ENCODE measurements at places on chromosomes 12 and 14.

DNA sequence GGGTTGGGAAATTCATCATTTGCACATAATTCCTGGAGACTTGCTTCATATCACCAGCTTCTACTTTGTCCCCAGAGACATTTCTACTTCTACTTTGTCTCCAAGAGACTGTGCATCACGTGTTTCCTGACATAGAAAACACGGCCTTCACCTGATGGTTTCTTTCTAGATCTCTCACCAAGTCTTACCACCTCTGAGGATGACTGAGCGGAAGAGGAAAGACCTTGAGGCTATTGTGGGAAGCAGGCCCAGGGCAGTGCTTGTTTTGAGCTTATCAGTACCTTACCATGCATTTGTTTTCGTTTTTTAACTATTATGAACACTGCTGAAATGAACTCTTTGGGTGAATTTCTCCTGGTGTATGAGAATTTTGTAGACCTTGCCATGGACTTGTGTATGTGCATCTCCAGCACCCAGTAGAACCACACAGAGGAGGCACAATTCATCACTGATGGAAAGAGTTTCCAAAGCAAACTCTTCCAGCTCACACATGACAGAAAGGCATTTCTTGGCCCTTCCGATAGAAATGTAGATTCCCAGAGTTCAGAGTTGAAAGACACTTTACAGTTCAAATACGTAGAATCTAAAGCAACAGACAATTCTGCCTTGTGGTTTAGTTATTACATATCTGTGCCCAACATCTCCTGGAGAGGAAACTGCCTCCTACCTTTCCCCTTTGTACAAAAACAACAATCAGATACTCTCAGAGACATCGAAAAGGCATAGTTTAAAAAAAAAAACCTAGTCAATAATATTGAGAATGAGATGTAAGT, 434.7 kb downstream of the FUT8 start:
- peak; percentile 38 for DNase-seq

DNA sequence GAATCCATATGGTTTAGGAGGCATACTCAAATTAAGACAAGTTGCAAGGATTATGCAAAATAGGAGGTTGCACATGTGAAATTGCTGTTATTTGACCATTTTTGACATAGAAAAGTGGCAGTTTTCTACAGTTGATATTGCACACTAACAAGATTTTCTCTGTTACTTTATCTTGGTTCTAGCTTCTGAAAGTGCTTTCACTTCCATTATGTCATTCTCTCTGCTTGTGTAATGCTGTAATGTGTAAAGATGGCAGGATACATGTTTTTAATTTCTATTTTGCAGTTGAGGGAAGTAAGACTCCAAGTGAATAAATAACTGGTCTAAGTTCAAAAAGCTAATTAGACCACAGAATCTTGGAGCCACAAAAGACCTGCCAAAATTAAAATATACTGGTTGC, 60.6 kb downstream of the MYRFL start:
- no peak for DNase-seq

DNA sequence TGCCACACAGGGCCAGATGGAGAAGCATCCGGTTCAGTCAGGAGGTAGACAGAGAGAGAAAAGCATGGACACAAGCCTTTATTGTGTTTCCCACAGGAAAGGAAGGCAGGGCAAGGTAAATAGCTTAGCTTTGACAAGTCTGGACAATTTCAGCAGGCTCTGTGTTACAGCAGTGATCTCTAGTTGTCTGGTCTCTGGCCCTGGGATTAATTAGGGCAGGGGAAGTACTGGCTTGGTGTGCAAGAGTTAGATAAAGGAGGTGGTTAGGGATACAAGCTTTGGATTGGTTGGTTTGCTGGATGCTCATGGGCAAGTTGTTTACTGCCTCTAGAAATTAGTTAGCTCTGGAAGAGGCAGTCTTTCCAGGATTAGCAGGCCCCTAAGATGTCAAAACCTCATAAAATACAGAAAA, 15.1 kb upstream of the NGDN start:
- no peak for DNase-seq

GRCh38 chr12:2752676-2753371, 41.9 kb upstream of the FKBP4 start:
- DNase-seq, result peak; percentile 60

GRCh38 chr14:80959496-80959895, 4.1 kb downstream of the TSHR start:
- no peak for DNase-seq

DNA sequence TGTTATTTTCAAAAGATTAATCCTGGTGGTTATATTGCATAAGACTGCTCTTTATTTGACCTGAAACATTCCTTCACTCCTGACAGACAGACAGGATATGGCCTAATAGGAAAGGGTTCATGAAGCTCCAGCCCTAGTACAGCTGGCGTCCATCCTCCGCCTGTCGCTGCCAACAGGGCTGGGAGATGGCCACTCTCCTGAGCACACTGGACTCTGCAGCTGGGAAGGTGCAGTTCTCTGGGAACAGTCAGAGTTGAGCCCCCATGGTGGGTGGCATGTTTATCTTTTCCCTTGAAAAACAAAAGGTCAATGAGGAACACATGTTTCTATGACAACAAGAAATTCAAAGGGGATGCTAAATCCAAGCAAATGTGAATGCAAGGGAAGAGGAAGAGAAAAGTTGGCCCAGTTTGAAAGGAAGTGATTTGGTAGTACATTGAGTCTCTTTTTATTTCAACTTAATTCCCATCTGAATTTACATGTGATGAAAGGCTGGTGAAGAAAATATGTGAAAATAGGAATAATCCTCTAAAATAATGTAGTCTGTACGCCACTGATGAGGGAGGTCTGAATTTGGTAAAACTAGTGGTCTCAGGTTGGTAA, 89.9 kb upstream of the DCN start:
- DNase-seq, result no peak

- DNase-seq, result no peak
Observed at GRCh38 chr12:105910030-105910429, 228.7 kb downstream of the NUAK1 start.

DNA sequence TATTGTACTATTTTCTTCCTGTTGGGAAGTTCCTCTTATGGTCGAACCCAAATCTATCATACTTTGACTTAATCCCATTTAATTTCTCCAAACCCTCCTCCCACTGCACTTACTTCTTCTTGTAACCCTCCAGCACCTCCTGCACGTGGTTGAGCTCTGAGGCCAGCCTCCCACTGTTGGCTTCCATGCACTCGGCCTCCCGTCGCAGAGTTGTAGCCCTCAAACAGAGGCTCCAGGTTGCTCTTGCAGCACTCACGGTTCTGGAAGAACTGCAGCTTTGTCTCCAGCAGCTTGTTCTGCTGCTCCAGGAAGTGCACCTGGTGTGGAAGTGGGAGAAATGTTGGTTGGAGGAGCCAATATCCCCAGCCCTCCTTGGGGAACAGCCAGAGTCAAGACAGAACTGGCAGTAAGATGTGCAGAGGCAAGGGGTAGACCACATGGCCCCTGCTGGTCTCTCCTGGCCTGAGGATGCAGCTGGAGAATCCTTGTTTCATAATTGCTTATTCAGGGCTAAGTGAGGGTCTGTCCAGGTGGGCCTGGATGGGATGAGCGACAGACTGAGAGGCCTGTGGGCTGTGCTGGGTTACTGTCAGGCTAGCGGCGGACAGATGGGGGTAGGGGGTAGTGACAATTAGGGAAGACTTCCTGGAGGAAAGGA, 18.4 kb upstream of the KRT86 start:
- DNase-seq, result no peak

GRCh38 chr14:70713511-70713916, 71.8 kb downstream of the TTC9 start:
- no peak for DNase-seq

DNA sequence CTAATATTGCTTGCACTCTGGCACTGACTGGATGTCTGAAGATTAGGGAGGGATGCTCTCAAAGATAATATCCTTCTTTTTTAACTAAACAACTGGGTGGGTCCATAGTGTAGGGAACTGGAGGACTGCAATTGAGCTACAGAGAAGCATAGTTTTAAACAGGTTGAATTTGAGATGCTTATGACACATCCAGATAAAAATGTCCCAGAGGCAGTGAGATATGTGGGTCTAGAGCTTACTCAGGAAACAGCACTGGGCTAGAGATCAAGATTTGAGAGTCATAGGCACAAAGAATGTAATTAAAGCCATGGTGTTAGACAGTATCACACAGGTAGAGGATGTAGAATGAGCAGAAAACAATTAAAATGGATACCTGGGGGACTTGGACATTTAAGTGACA, 198.4 kb downstream of the NELL2 start:
- DNase-seq, result no peak

DNA sequence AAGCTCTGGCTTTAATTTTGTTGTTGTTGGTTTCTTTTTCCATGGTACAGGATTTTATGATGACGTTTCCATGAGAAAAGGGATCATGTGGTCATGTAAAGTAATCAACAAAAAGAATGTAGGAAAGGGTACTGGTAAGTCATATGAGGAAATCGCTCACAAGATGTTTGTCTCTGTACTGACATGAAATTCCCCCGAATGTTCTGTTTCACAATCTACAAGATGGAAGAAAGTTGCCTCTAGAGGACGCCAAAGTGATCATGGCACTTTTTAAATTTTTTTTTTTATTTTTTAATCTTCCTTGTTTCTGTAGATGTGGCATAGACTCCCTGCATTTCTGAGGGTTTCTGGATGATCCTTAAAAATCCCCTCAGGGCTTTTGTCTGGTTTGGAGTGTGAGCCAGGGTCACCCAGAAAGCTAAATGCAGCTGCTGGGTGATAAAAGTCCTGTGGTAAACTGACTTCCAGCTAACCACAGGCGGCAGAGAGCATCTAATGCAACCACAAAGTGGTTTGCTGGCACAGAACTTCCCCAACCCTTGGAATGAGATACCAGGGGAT, 393.5 kb downstream of the CCDC91 start:
- no peak for DNase-seq

GRCh38 chr12:102603021-102603420, 122.7 kb upstream of the IGF1 start:
- DNase-seq, result no peak

- no peak for DNase-seq
Observed at GRCh38 chr12:54135621-54136350, 53.0 kb downstream of the SMUG1 start.

DNA sequence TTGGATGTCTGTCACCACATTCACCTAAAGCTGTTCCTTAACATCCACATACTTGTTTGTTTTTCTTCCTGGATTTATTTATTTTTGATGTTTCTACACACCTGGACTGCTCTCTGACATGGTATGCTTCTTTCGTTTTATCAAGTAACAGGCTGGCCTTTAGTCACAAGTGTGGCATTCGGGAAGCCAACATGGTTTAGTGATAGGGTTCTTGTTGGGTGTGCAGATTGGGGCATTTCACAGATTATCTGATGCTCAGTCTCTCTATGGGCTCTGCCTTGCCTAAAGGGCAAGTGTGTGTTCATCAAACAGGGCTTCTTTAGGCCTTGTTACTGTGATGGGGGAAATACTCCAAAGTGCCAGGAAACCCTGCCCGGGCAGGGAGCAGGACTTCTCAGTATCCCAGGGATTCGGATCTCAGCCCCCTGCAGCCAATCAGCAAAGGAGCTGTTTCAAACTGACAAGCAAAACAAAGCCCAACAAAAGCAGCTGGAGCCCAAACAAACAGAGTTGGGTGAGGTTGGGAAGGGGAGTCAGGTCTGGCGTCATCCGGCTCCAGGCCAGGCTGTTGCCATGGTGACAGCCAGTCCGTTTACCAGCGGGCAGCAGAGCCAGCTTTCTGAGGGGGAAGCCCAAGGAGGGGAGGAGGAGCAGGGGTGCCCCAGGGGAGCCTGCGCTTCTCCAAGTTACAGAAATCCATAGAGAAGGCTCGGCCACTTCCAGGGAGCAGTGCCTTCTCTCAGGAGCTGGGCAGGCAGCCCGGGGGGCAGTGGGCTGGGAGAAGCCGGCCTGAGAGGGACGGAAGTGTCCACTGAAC, 31.9 kb downstream of the FOS start:
- DNase-seq, result no peak

DNA sequence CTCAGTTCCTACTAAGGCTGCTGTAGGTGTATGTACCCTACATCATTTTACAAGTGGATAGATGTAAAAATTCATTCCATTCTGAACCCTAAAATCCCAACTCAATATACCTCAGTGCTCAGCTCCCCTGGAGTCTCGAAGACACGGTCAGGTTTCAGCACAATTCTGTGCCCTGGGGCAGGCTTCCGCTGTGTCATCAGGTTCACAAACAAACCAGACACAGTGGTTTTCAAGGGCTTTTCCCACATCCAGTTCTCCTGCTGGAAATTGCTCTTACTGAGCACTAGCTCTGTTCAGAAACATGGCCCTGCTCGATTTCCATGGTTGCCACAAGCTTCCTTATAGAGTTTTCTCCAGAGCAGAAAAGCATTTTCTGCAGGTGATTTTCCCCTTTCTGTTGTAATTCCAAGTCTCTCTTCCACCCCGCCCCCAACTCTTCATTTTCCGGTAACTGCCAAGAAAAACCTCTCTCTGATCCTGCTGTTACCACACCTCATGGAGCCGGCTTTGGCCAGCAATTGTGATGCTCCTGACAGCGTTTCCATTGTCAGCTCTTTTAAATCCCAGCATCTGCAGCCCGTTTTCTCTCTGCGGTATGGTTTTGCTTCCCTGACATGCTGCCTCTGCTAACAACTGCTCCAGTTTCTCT, 483.0 kb upstream of the CCDC196 start:
- DNase-seq, result no peak

DNA sequence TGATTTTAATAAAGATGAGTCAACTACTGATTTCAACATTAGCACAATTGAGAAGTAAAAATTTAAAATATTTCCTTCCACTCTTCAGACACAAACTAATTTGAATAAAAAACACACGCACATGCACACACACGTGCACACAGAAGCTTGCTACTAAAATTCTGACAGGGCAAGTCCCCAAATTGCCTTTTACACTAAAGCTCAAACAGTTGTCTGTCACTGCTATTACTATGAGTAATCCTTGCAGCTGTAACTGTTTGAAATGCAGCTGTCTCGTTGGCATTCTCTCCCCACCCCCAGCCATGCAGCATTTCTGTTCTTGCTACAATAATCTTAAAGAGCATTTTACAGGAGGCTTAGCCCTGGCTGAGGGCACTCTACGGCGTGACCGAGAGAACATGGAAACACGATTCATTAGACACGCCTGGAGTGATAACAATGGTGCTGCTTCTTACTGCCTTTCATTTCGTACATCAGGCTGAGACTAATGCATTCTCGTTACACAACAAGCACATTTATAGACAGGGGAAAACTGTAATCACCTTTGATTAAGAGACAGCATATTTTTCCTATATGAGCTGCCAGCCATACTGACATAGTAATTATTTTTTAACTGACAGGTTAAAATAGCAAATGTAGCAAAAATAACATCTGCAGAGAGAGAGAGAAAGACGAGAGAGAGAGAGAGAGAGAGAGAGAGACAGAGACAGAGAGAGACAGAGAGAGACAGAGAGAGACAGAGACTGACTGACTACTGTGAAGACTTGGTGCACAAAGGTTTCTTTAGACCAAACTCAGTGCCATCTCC, 153.8 kb downstream of the MED13L start:
- no peak for DNase-seq

GRCh38 chr12:41514021-41514777, 326.1 kb downstream of the PDZRN4 start:
- no peak for DNase-seq

GRCh38 chr12:3777206-3777809, 24.4 kb upstream of the CRACR2A start:
- no peak for DNase-seq

GRCh38 chr14:19799880-19800279, 3.7 kb upstream of the OR4N2 start:
- DNase-seq, result no peak

Measured in activated CD8-positive, alpha-beta memory T cell treated with anti-CD3 and anti-CD28 coated beads for 1 hour (primary cell).